GF-D8 (cell line): ENCODE measurements at places on chromosomes 12 and 14.

DNA sequence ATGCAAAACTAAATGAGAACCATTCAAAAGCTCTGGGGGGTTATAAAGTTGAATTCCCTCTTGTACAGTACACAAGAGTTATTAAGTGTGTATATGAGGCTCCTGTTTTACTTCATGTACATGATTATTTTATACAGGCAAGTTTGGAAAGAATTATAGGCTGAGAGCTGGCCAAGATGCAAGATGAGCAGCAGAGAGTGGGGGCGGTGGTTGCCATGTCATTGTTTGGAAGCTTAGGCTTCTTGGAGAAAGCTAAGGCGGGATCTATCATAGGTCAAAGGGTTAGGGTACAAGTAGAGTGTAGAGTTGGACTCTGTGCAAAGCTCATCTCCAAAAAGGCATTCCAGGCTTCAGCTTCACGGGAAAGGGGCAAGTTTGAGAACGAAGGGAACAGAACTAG is 297.1 kb upstream of the TBX3 start:
- no peak for DNase-seq

DNA sequence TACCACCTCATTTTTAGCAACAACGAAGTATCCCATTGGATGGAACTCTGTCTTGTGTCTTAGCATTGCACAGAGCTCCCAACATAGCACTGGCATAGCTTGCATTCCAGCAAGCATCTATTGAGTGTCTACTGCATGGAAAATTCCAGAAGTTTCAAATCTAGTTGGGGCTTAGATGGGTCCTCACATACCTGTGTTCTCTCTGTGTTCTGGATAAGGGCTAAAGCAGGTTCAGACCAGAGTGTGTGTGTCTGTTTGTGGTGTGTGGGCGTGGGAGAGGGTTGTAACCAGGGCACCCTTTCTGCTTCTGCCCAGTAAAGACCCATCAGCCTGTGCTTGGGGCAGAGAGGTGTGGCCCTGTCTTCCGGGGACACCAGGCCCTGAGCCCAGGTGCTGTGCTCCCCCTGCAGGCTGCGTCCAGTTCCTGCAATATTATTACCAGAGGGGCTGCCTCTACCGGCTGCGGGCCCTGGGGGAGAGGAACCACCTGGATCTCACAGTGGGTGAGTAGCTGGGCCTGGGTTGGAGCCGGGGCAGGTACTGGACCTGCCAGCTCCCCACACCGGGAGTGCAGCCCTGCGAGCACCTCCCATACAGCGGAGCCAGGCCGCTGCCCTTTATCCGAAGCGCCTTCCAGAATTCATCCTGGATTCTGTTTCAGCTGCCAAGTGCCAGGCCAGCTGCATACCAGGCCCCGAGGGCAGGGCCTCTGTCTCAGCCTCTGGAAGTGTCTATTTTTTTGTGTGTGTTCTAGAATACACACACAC is 20.3 kb downstream of the RHOF start:
- DNase-seq, result peak; percentile 44

- DNase-seq, result no peak
Measured at GRCh38 chr12:103705927-103706326, 118.9 kb downstream of the STAB2 start.

GRCh38 chr12:95179011-95179410 is 38.3 kb downstream of the FGD6 start:
- DNase-seq, result no peak

- DNase-seq, result no peak
Measured at GRCh38 chr14:26478967-26479366, 118.9 kb downstream of the NOVA1 start.

DNA sequence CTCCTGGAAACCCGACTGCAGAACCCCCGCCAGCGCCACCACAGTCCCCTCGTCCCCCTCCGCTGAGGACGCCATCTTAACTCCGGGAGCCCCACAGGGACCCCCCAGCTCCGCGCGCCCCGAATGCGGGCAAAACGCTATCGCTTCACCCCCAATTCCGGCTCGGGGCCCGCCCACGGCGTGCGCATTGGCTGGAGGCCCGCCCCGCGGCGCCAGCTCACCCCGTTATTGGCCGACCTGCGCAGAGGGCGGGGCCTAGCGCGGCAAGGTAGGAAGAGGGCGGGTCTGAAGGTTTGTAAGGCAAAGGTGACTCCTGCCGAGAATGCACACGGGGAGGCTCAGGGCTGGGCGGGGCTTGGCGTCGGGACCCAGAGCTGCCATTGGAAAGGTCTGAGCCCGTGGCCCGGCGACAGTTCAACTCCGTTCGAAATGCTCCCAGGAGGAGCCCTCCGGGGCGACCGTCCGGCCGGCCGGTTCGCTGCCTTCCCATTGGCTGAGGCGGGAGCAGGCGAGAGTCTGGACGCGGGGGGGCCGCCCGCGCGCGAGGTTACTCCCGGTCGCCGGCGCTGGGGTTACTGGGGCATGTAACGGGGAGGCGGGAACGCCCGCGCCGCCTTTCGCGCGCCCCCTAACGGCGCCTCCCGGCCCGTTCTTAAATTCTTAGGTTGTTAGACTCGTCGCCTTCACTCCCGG is at the start of gene LPCAT3:
LPCAT3 (minus strand) TSS at position 127 of the 693 bp plus-strand sequence; CDS start at position 75, 52 bp downstream.
- DNase-seq, result peak; percentile 84

- DNase-seq, result no peak
Measured at GRCh38 chr12:11876307-11876706, 194.4 kb upstream of the BCL2L14 start.

DNA sequence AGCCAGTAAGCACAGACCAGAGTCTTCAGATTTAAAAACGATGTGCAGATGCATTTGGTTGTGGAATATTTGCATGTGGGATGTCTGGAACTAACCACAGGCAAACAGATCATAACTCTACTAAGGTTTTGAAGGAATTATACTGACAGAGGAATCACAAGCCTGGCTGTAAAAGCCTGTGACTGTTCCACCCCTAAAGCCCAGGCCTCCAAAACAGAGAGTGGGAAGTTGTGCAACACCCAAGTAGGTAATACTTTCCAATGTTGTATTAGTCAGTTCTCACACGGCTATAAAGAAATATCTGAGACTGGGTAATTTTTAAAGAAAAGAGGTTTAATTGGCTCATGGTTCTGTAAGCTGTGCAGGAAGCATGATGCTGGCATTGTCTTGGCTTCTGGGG is 68.1 kb upstream of the DCD start:
- no peak for DNase-seq

DNA sequence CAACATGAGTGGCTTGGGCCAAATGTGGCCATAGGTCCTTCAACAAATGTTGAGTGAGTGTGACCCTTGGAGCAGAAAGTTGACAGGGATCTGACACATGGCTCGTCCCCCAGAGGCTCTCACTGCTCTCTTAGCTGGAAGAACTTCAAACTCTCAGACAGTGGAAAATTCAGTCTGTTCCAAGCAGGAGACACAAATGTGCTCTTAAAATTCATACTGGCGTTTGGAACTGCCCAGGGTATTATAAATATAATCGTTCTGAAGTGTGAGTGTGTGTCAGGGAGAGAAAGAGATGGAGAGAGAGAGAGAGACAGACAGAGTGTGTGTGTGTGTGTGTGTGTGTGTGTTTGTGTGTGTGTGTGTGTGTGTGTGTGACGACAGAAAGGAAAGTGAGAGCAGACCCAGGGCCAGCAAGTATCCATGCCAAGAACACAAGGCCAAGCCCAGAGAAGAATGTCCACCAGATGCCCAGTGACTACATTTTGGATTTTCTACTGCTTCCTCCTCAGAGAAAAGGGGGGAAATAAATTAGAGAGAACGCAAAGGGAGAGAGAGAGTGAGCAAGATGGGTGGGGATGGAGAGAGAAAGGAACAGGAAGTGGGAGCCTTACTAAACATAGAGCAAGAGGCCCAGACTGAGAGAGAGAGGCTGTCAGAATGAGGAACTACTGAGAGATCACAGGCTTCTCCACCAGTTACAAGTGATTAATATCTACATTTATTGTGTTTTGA is 193.6 kb upstream of the NUDT4 start:
- DNase-seq, result peak; percentile 81

GRCh38 chr14:88613552-88614010 is 50.7 kb downstream of the ZC3H14 start:
- DNase-seq, result peak; percentile 63

- no peak for DNase-seq
Measured at GRCh38 chr12:105970885-105971284, 167.9 kb downstream of the NUAK1 start.

DNA sequence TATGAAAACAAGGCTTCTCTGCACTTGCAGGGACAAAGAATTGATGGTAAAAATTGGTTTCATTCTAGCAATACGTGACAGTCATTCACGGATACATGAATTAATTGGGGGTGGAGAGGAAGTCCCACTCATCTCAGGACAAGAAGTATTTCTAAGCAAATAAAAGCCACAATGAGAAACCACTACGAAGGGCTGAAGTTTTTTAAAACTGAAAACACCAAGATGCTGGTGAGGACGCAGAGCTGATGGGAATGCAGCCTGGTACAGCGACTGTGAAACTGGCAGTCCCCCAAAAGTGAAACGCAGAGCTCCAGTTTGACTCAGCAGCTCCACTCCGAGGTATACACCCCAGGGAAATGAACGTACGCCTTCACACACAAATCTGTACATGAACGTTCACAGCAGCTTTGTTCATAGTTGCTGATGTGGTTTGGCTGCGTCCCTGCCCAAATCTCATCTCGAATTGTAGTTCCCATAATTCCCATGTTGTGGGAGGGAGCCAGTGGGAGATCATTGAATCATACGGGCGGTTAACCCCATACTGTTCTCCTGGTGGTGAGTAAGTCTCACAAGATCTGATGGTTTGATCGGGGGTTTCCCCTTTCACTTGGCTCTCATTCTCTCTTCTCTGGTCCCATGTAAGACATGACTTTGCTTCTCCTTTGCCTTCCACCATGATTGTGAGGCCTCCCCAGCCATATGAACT is 89.0 kb downstream of the SCARB1 start:
- peak; percentile 30 for DNase-seq

GRCh38 chr14:24246765-24247212 is 4.4 kb upstream of the TINF2 start:
- DNase-seq, result no peak

DNA sequence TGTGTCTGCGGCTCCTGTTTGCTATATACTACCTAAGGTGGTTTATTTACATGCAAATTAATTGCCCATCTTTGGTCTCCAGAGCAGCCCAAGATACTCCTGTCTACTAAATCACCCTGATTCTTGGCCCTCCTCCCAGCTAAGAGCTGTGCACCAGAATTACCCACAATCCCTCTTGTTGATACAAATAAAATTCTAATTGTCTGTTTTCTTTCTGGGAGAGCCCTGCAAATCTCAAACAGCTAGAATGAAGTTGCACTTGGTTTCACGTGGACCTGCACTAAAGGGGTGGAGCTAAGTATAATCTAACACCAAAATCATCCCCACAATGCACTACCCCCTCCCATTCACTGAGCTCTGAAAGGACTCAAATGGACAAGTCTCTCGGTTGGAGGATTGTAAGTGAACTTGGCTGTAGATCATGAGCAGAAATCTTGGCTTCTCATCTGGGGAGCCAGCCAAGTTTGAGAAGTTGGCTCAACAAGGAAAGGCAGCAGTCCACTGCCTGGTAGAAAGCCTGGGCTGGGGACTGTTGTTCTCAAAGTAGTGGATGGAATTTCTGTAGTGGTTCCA is 6.6 kb downstream of the MAX start:
- DNase-seq, result no peak

DNA sequence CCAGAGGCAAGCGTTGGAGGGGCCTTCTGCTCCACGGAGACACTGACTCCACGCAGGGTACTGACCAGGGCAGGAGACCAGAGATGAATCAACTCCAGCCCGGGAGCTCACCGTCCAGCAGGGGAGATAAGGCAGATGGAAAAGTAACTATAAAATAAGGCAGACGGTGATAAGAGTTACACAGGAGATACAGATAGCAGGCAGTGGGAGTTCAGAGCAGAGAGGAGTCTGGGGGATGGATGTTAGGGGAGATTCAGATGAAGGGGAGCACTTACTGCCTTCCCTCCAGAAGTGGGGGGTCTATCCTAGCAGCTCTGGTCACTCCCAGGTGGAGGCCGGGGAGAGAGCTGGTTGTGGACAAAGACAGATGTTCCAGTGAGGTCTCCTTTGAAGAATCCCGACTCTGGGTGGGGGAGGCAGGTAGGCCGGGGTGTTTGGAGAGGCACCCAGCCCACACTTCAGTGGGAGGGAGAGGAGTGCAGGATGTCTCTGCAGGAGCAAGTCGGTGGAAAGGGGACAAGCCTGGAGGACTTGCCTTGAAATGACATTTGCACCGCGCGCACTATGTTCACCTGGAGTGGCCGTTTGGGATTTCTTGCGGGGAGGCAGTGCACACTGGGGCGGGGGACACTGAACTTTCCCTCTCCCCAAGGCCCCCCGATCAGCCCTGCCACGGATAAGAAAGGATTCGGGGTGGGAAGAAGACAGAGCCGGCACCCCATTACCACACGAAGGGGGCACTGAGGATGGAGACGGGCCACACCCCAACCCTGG is 1.2 kb downstream of the PITPNM2 start:
- DNase-seq, result no peak

GRCh38 chr12:27555361-27555760 is 31.4 kb downstream of the PPFIBP1 start:
- no peak for DNase-seq

DNA sequence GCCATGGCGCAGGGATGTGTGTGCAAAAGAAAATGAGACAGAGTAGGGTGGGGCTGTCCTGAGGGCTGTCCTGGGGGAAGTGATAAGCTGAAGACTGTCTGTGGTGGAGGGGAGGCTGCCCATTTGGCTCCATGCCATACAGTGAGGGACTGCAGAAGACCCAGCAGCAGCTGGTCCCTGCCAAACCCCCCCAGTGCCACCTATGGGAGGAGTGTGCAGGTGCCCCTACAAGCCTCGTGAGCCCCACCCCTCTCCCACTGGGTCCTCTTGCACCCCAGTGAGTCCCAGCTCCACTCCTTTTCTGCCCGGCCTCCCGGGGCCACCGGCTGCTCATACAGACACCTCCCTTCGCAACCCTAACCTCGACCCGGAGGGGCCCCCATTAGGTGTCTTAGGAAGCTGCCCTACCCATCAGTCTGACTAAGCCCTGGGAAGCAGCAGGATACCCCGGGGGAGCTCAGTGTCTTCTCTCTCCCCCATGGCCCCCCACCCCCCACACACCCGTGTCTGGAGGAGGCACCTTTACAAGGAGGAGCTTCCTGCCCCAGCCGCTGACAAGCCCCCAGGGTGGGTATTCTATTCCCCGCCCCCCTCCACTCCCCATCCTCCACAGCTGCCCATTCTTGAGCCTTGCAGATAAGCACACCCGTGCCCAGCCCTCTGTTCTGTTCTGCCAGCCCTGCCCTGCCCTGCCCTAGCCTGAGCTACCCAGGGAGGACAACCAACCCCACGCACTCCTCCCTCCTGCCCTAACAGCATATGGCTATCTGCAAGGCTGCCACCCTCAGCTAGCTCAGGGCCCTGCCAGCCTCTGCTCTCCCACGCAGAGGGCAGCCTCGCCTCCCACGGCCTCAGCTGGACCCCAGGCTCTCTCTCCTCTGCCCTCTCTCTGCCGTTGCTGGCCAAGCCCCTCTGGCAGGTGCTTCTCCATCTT is 41.9 kb downstream of the SLC6A12 start:
- DNase-seq, result no peak

GRCh38 chr12:4212845-4213244 is 60.7 kb upstream of the CCND2 start:
- DNase-seq, result no peak

- no peak for DNase-seq
Measured at GRCh38 chr14:89477391-89477790, 60.4 kb upstream of the FOXN3 start.

- DNase-seq, result no peak
Measured at GRCh38 chr12:510071-510825, 50.5 kb downstream of the B4GALNT3 start.

GRCh38 chr12:109436188-109436560 is 40.9 kb downstream of the KCTD10 start:
- no peak for DNase-seq

- DNase-seq, result no peak
Measured at GRCh38 chr12:12979731-12980259, 20.3 kb downstream of the HEBP1 start.
